Glomerular endothelial cell (primary cell): ENCODE measurements at places on chromosomes 1 and 21. TPM values are rescaled to one million over a fixed set of nuclear protein-coding genes. Genes with fewer than 3 reads are reported as not detected.

DDX59 gene
- total RNA-seq = 8.9 and 17.9 TPM in 2 replicates

KIF14 gene
- 2.8 and 3.6 TPM in 2 replicates for total RNA-seq

DDI2 gene
- total RNA-seq = 10.1 and 28.4 TPM in 2 replicates

MCOLN3 gene
- total RNA-seq = not detected in 2 replicates

GCSAML gene
- not detected in 2 replicates for total RNA-seq

BACE2 gene
- 364 and 408 TPM in 2 replicates for total RNA-seq

SEMA6C gene
- total RNA-seq = 20.2 and 28.1 TPM in 2 replicates

SELL gene
- total RNA-seq = 0.05 and 0.88 TPM in 2 replicates

ASTN1 gene
- 0.05 TPM in 1 of 2 replicates, not detected in the other for total RNA-seq

TMEM125 gene
- total RNA-seq = not detected in 2 replicates

NCAM2 gene
- 7.6 and 16.6 TPM in 2 replicates for total RNA-seq

VCAM1 gene
- 61.9 and 66.7 TPM in 2 replicates for total RNA-seq

CRP gene
- total RNA-seq = not detected in 2 replicates

TMEM240 gene
- 1.7 and 3.4 TPM in 2 replicates for total RNA-seq

ACTA1 gene
- total RNA-seq = not detected in 2 replicates

RGS2 gene
- total RNA-seq = 2.9 and 7.3 TPM in 2 replicates

SPATA46 gene
- total RNA-seq = not detected in 2 replicates

EFNA3 gene
- 1.5 and 4.0 TPM in 2 replicates for total RNA-seq

CHD5 gene
- under 0.01 TPM in 1 of 2 replicates, not detected in the other for total RNA-seq

SLC22A15 gene
- under 0.01 and 0.10 TPM in 2 replicates for total RNA-seq

WNT3A gene
- not detected in 2 replicates for total RNA-seq

TAGLN2 gene
- total RNA-seq = 715 and 718 TPM in 2 replicates

KAZN gene
- total RNA-seq = 4.9 and 6.9 TPM in 2 replicates

C1orf87 gene
- not detected in 2 replicates for total RNA-seq

ID3 gene
- 196 and 399 TPM in 2 replicates for total RNA-seq

DUSP12 gene
- 23.8 and 25.0 TPM in 2 replicates for total RNA-seq

ERICH3 gene
- not detected in 2 replicates for total RNA-seq

MATN1 gene
- total RNA-seq = not detected in 2 replicates

ASCL5 gene
- not detected in 2 replicates for total RNA-seq

RHBG gene
- not detected in 2 replicates for total RNA-seq

NR0B2 gene
- total RNA-seq = not detected in 2 replicates

CD2 gene
- not detected in 2 replicates for total RNA-seq

TSPEAR gene
- 0.12 TPM in 1 of 2 replicates, not detected in the other for total RNA-seq

DENND2C gene
- 1.2 and 1.3 TPM in 2 replicates for total RNA-seq

CCDC185 gene
- total RNA-seq = not detected in 2 replicates

FGR gene
- total RNA-seq = not detected in 2 replicates

NHLH1 gene
- 0.05 TPM in 1 of 2 replicates, not detected in the other for total RNA-seq

PCBP3 gene
- 1.5 and 1.6 TPM in 2 replicates for total RNA-seq

TAS1R2 gene
- not detected in 2 replicates for total RNA-seq

SMCP gene
- total RNA-seq = not detected in 2 replicates

HLX gene
- total RNA-seq = 27.3 and 30.4 TPM in 2 replicates

BTG3 gene
- 39.7 and 46.7 TPM in 2 replicates for total RNA-seq

BEND5 gene
- total RNA-seq = 0.12 and 0.29 TPM in 2 replicates

SLC6A9 gene
- 0.15 and 1.5 TPM in 2 replicates for total RNA-seq

OLFML3 gene
- 4.1 and 8.6 TPM in 2 replicates for total RNA-seq

PLA2G5 gene
- 0.70 TPM in 1 of 2 replicates, not detected in the other for total RNA-seq

GLIS1 gene
- total RNA-seq = 0.82 and 1.6 TPM in 2 replicates

CHRM3 gene
- total RNA-seq = 1.1 and 3.4 TPM in 2 replicates
